ENCODE measurements at places on chromosomes 3 and 15.

DNA sequence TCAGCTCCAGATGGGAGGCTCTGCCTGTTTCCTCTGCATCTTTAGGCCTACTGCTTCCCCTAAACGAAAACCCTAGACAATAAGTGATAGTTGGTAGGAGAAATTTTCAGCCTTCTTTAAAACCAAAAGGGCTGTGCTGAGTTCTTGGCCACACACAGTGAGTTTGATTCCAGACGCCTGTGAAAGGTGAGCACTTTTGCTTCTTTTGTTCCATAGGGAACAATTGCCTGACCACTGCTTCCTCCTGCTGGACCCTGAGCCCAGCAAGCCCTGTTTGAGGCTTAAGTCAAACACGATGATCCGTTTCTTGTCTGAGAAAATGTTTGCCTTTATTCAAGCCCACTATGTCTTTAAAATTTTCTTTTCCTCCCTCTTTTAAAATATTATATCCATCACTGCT lies 493.9 kb downstream of the ZIC1 start:
- DNase-seq, result no peak

GRCh38 chr3:85710490-85710889 lies 751.7 kb downstream of the CADM2 start:
- no peak for DNase-seq

- no peak for DNase-seq
Observed at GRCh38 chr3:45199837-45200648, 26.0 kb downstream of the TMEM158 start.

GRCh38 chr3:188772886-188773285 lies 398.9 kb upstream of the TPRG1 start:
- DNase-seq, result no peak

GRCh38 chr3:32077260-32078084 lies 28.9 kb upstream of the GPD1L start:
- no peak for DNase-seq

DNA sequence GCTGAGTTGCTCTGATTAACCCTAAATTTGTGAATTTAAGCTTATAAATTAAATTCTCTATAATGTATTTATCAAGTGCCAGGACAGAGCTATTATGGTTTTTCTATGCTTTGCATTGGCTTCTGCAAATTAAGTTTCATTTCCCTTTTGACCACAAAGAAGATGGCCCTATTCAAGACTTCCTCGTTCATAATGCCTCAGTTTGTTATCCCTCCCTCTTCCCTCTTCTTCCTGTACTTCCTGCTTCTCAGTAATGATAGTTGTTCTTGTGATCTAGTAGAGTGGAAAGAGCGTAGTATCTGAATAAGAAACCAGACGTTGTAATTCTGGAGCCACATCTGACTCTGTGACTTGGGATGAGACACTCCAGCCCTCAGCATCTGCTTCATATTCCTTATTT lies 118.7 kb downstream of the CACNA1D start:
- no peak for DNase-seq

DNA sequence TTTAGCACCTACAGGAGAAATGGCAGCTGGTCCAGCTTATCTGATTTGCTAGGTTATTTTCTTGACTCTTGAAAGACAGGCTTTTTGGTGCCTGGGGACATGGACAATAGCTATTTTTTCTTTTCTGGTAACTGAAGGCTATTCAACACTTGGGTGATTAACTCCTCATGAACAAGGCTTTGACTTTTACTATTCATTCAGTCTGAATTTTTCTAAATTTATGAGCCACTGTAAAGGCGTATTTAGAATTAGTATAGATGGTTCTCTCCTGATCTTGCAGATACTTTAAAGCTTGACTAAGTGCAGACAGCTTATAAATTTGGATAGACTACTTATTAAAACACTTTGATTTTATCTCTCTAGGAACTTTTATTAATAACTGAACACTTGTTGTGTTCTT lies 18.4 kb upstream of the GFM1 start:
- DNase-seq, result no peak

GRCh38 chr3:163890661-163891060 lies 1187.6 kb downstream of the SI start:
- no peak for DNase-seq

DNA sequence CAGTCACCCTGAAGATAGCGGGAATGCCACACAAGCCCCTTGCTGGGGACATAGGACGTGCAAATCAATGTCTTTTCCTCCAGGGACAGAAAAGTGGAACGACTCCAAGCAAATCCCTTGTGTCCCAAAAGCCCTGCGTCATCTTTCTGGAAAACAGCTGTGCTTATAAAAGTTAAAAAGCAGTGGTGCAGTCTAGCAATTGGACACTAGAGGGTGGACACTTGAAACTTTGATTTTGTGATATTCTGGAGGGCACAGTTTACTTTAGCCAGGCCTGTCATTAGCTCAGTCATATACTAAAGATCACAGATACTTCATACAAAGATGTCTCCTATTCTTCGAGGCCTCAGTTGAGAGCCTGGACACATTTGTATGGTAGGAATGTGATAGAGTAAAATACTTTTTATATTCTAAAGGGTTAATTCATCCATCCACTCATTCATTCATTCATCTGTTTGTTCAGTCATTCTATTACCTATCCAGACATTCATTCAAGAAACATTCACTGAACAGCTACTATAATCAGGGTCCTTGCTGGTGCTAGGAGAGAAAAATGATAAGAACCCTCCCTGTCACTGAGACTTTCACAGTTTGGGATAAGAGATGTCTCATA lies 63.8 kb upstream of the ANKRD34C start:
- DNase-seq, result no peak

Data from tibial artery (tissue), 4 donors.